ENCODE measurements at places on chromosomes 6 and 20.

DNA sequence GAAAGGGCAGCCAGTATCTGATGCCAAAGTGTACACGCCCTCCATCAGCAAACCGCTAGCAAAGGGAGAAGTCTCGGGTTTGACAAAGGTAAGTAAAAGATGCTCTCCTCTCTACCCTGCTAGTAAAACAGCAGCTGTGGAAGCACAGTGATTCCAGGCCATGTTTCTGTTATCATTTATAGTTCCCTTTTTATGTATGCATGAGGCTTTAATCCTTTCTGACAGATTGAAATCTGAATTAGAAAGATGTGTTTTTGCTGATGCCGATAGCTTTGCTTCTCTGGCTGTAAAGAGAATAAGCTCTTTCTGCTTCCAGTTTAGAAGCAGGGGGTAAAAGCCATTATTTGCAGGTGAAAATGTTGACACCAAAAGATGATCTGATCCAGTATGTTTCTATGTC, 392.4 kb upstream of the SOX4 start:
- no peak for DNase-seq

- DNase-seq, result no peak
Measured at GRCh38 chr20:41480054-41480770, 113.6 kb upstream of the EMILIN3 start.

GRCh38 chr6:7107578-7108195, at the start of gene RREB1:
Gene RREB1, plus strand, starts transcription at chr6:7107961. Its CDS starts 73,951 bp downstream, at chr6:7181912.
- DNase-seq, result peak; percentile 37

GRCh38 chr6:15507221-15507620, 155.6 kb downstream of the DTNBP1 start:
- no peak for DNase-seq

GRCh38 chr6:31172973-31173384, 2.5 kb upstream of the POU5F1 start:
- DNase-seq, result no peak

DNA sequence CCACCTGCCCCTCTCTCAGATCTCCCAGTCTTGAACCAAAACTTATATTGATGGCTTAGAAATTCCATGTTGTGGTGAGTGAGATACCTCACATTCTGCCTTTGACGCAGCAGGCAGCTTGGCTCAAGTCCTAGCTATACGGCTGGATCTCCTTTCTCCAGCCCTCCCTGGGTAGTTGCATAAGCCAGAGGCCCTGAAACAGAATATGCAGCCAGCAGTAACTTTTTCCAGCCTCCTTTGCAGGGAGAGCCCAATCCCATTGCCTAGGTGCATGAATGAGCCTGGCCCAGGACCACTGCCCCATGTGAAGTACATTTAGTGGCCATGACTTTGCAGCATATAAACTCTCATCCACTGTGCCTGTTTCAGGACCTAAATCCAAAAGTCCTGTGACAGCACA, 202.2 kb upstream of the CDYL start:
- DNase-seq, result no peak

GRCh38 chr6:125835221-125835744, 44.5 kb downstream of the NCOA7 start:
- no peak for DNase-seq

- DNase-seq, result no peak
Measured at GRCh38 chr6:90000864-90001731, 106.8 kb downstream of the GJA10 start.

DNA sequence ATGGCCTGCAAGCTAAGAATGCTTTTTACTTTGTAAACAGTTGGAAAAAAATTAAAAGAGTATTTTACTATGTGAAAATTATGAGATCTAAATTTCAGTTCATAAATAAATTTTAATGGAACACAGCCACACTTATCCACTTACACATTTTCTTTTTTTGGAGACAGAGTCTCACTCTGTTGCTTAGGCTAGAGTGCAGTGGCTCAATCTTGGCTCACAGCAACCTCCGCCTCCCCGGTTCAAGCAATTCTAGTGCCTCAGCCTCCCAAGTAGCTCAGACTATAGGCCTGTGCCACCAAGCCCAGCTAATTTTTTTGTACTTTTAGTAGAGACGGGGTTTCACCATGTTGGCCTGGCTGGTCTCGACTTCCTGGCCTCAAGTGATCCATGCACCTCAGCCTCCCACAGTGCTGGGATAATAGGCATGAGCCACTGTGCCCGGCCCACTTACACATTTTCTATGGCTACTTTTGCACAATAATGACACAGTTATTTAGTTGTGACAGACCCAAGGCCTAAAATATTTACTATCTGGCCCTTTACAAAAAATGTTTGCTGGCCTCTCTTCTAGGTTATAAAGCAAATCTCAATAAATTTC, 109.6 kb downstream of the INSM1 start:
- no peak for DNase-seq

DNA sequence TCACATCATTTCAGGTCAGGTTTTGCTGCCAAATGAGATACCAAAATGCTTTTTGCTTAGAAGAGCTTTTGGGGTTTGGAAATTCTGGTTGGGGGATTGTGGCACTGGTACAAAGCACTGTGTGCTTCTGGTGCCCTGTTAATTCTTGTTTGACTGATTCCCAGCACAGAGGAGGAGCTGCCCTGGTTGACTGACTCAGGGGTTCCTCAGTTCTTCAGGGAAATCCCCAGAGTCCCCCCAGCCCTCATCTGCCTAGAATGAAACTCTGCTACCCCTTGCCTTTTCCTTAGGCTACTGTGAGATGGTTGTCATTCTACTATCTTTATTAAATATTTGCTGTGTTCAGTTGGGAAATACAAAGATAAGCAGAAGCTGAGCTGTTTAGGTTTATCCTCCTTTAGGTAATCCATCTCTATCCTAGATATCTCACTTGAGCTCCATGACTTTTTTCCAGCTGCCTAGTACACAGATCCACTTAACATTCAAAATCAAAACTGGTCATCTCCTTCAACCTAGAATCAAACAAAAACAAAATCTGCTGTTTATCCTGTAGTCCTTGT, 24.9 kb upstream of the TSPYL1 start:
- no peak for DNase-seq

GRCh38 chr20:45011108-45011526, 44.8 kb downstream of the STK4 start:
- DNase-seq, result no peak

DNA sequence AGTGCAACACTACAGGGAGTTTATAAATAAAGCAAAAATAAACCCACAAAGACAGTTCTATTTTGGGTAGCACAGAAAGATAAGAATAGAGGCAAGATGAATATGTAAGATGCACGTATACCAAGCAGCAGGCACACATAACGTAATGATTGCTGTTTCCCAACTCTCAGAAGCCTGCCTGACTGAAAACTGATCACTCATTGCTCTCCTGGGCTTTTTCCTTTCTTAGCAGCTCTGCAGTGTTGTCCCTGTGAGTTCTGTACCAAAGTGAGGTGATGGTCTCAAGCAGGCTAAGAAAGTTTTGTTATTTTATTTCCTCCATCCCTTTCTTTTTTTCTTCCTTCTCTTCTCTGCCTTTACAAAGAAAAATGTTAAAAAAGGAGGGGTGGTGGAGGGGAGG, 522.0 kb upstream of the MAN1A1 start:
- DNase-seq, result no peak

- no peak for DNase-seq
Measured at GRCh38 chr6:140208286-140208685, 833.8 kb upstream of the CITED2 start.

- no peak for DNase-seq
Measured at GRCh38 chr20:14401479-14402138, 64.2 kb upstream of the FLRT3 start.

DNA sequence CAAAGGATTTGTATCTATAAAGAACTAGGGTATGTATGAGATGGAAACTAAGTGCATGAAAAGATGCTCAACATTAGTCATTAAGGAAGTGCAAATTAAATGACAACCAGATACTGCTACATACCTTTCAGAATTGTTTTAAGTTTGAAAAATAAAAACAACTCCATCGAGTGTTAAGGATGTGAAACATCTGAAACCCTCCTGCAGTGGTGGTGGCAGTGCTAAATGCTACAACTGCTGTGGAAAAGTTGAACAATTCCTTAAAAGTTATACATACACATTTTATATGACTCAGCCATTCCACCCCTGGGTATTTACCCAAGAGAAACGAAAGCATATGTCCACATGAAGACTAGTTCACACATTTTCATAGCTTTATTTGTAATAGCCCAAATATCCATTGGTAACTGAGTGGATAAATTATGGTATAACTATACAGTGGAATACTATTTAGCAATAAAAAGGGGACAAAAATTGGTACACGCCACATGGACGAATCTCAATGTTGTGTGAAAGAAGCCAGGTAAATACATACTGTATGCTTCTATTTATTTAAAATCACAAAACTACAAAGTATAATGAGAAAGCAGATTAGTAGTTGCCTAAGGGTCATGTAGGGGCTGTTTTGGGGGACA, 10.6 kb downstream of the ARMH2 start:
- no peak for DNase-seq

- DNase-seq, result no peak
Measured at GRCh38 chr6:134340179-134340975, 22.5 kb upstream of the SGK1 start.

DNA sequence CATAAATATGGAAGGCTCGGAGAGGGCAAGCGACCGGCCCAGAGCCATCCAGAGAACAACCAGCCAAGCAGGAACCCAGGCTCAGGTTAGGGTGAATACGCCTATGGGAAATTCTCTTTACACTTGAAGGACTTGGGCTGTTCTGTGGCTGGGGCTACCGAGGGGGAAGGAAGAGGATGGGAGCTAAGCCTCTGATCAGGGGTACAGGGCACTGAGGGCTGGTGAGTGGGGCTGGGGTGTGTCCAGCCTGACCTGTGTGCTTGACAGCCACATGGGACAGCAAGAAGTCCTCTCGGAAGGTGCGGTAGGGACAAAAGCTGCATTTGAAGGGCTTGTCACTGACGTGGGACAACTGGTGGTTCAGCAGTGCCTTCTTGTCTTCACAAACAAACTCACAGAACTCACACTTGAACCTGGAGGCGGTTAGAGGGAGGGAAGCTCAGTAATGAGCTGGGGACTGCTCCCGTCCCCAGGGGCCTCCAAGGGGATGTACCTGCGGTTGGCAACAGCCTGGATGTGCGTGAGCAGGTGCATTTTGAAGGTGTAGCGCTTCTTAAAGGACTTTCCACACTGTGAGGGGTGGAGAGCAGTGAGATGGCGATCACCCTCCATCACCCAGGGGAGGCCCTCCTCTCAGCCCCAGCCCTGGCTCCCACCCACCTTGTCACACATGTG, 11.9 kb downstream of the ZNF335 start:
- no peak for DNase-seq

- no peak for DNase-seq
Measured at GRCh38 chr20:13898012-13898612, 92.3 kb downstream of the SEL1L2 start.

DNA sequence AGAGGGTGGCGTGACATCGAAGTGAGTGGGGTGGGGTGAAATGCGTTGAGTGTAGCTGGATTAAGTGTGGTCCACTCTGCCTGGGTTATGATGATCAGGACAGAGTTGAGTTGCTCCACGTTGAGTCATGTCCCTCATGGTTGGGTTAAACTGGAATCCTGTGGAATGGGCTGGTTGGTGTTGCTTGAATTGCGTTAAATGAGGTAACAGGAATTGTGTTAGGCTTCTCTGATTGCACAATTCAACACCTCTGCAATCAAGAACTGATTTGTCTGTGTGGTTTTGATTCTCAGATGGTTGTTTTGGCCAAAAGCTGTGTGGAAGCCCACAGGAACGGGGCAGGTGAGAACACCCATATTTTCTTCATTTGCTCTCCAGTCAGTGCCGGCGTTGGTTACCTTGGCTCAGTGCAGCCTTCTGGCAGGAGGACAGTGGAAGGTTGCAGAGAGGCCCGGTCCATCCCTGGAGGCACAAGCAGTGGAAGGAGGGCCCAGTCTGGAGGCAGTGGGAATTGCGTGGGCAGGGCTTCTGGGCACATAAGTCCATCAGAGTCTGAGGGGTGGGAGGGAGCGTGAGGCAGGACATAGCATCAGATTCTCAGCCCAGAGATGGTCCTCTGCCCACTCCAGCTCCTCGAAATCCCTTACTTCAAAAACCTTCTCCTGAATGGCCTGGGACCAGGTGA, 11.6 kb downstream of the NOTCH4 start:
- DNase-seq, result no peak

DNA sequence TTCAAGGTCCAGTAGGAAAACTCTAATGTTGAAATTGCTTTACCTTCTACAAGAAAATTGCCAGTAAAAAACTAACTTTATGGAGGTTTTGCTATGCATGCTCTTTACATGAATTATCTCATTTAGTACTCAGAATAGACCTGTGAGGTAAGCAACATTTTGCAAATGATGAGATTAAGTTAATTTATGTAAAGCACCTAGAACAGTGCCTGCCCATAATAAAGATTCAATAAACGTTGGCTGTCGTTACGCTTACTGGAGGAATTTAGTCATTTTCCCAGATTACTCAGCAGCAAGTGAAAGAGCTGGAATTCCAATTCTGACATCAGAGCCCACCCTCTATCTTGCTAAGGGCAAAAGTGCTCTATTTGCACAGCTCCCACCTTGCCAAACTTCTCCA, 69.4 kb upstream of the ARID1B start:
- DNase-seq, result no peak

DNA sequence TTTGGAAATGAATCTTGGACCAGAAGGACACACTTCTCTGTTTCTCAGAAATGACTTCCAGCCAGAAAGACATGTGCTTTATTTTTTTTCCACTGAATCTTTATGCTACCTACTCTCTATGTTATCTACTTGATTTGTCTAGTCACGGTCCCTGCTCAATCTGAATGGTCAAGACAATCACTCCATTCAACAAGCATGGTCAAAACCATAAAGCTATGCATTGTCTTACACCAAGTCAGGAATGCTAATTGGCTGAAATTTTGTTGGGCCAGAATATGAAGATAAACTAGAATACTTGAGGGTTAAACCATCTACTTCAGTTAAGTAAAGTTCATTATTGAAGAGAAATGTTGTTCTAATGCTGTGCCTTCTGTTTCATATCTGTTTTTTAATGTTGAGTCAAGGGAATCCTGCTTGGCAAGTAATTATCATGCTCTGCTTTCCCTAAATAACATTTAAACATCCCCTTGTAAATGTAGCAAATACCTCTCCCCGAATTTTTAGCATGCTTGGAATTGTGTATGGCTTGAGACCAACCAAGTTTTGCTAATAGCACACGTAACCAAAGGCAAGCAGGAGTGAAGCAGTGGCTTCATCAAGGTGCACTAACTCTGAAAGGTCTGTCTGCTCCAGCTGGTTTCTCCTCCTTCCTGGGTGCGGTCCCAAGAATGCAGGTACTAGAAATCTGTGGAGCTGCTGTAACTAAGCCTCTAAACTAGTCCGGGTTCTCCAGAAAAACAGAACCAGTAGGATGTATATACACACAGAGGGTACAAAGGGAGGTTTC, 190.3 kb upstream of the CDYL start:
- DNase-seq, result no peak

GRCh38 chr6:55726144-55726543, 147.2 kb upstream of the HMGCLL1 start:
- no peak for DNase-seq

DNA sequence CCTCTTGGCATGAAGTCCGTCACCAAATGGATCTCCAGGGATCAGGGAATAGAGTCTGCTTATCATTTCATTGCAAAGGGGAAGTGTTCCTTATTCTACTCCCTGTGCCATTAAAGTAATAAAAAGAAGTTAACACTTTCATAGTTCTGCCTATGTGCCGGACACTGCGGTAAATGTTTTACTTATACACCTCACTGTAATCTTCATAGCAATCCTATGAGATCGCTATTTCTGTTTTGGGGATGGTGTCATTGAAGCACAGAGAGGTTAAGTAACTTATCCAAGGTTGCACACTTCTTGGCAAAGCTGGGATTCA, 177.7 kb downstream of the TSHZ2 start:
- DNase-seq, result no peak

Measured in stimulated activated CD8-positive, alpha-beta memory T cell treated with anti-CD3 and anti-CD28 coated beads, Interleukin-4, amount 100 ng/mL, for 1 hour (primary cell).